Heart right ventricle (tissue), 16 donors: ENCODE measurements at places on chromosomes 2 and 18.

DNA sequence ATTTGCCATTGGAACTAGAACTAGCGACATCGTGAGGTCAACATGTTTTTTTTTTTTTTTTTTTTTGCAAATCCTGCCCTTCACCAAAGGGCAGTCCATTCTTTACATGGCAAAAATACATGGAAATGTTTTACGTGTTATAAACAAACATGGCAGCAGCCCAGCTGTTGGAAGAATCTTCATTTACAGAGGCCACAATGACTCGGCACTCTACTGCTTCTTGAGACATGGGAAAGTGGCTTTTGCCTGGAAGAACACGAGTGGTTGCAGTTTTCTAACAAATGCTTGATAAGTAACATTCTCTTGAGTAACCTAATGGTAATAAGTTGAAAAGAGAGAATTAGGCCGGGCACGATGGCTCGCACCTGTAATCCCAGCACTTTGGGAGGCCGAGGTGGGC lies 22.8 kb upstream of the POLR1B start:
- no peaks in the 10 kb centered on the region for H3K27me3 ChIP-seq
- H3K4me3 ChIP-seq, result no peak overlapping the region
- no peak for DNase-seq

- no peak for DNase-seq
- no peak overlapping the region for H3K4me3 ChIP-seq
- no peak overlapping the region for H3K27ac ChIP-seq
- no peaks in the 10 kb centered on the region for H3K4me1 ChIP-seq
- no peaks in the 10 kb centered on the region for H3K36me3 ChIP-seq
- H3K27me3 ChIP-seq, result no peaks in the 10 kb centered on the region
These were observed 87.9 kb downstream of the TRABD2A start for GRCh38 chr2:84792856-84793522.

- no peak overlapping the region for H3K27ac ChIP-seq
- no peaks in the 10 kb centered on the region for H3K27me3 ChIP-seq
- DNase-seq, result no peak
- no peak overlapping the region for H3K4me3 ChIP-seq
These were observed 154.2 kb upstream of the CCDC195 start for GRCh38 chr2:224870341-224870740.

- peaks cover 5% of the 10 kb centered on the region for H3K4me1 ChIP-seq
- no peaks in the 10 kb centered on the region for H3K27me3 ChIP-seq
- no peak for DNase-seq
- no peak overlapping the region for H3K27ac ChIP-seq
- H3K4me3 ChIP-seq, result no peak overlapping the region
- H3K36me3 ChIP-seq, result no peaks in the 10 kb centered on the region
These were observed 94.5 kb upstream of the FN1 start for GRCh38 chr2:215530191-215530968.

- no peak for DNase-seq
- H3K4me3 ChIP-seq, result no peak overlapping the region
- H3K27ac ChIP-seq, result no peak overlapping the region
These were observed 97.9 kb upstream of the ZNF516 start for GRCh38 chr18:76592981-76593381.
